Pericardium fibroblast (primary cell): ENCODE measurements at places on chromosomes 12 and 14. TPM values are rescaled to one million over a fixed set of nuclear protein-coding genes. Genes with fewer than 3 reads are reported as not detected.

The ITPR2 gene
- 10.6 and 10.9 TPM in 2 replicates for total RNA-seq

The MORN3 gene
- 0.26 and 2.8 TPM in 2 replicates for total RNA-seq

The GTF2A1 gene
- 8.5 and 9.2 TPM in 2 replicates for total RNA-seq

The LRRK2 gene
- 0.93 and 1.9 TPM in 2 replicates for total RNA-seq

The AICDA gene
- total RNA-seq, result not detected in 2 replicates

The TMEM253 gene
- not detected in 2 replicates for total RNA-seq

The DTX1 gene
- total RNA-seq, result 0.09 and 0.93 TPM in 2 replicates

The NPFF gene
- total RNA-seq, result not detected in 2 replicates

The HOXC4 gene
- 0.82 and 3.5 TPM in 2 replicates for total RNA-seq

The SERPINA3 gene
- total RNA-seq, result 63.4 and 80.7 TPM in 2 replicates

The APPL2 gene
- total RNA-seq, result 24.6 and 45.5 TPM in 2 replicates

The KRT73 gene
- not detected in 2 replicates for total RNA-seq

The ZNF26 gene
- total RNA-seq, result 1.9 and 2.1 TPM in 2 replicates

The ASB2 gene
- total RNA-seq, result not detected in 2 replicates
